Kidney (tissue), 22 donors: ENCODE measurements at places on chromosomes 2 and 18. TPM values are rescaled to one million over a fixed set of nuclear protein-coding genes. Genes with fewer than 3 reads are reported as not detected.

Gene CHPF
- polyA plus RNA-seq, result 57.3 TPM

Gene LOXL3
- polyA plus RNA-seq, result 2.4 TPM

Gene SCTR
- 7.3 TPM for polyA plus RNA-seq

Gene CHST9
- 1.5 TPM for polyA plus RNA-seq

GRCh38 chr2:204436230-204436629 is 109.0 kb upstream of the PARD3B start:
- peak; percentile 16 for DNase-seq

DNA sequence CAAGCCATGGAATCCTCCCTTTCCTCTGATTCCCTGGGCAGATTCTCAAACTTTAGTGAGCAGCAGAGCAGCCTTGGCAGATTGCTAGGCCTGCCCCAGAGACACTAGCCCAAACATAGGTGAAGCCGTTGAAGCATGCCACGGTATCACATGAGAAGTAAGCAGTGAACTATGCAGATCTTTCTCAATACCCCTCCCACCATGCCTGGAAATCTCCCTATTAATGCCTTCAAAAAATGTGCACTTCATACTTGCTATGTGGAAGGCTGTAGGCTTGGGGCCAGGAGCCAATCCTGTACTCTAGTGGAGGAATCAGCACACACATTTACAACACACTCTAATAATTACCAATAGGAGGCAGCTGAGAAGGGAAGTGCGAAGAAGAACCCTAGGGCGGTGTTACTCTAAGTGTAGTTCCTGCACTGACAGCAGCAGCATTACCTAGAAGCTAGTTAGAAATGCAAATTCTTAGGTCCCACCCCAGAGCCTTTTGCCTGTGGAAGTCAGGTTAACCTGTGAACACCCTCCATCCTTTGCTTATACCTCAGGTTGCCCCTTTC is 305.1 kb upstream of the SPRED2 start:
- DNase-seq, result no peak

DNA sequence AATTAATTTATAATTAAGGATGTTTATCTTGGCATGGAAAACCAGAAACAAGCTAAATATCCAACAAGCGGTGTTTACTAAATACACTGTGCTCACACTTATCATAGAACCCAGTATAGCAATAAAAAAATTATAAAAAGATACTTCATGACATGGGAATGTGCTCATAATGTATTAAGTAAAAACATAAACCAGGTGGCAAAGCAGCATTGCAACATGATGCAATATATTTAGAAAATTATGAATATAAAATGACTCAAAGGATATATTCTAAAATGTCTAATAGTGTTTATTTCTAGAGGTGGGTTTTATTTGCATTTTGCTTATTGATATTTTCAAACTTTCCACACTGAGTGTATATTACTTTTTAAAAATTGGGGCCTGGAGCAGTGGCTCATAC is 84.4 kb upstream of the ATL2 start:
- no peak for DNase-seq

GRCh38 chr2:125169764-125170146 is 1144.7 kb downstream of the CNTNAP5 start:
- DNase-seq, result no peak

- no peak for DNase-seq
These were observed 26.8 kb downstream of the TUBB6 start for GRCh38 chr18:12334863-12335262.

GRCh38 chr2:14567561-14567960 is 65.0 kb upstream of the LRATD1 start:
- DNase-seq, result no peak

DNA sequence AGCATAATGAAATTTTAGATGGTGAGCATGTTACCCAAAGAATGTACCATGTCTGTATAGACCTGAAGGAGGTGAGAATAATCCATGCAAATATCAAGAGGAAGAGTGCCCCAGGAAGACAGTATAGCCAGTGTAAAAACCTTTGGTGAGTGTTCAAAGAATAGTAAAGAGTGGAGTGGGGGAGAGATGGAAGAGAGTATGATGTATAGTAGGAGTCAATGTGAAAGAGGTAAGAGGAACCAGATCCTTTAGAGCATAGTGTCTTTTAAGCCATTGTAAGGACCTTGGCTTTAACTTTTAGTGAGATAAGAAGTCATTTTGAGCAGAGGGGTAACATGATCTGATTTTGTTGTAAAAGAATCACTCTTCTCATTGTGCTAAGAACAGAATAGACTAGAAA is 1052.3 kb upstream of the ZEB2 start:
- DNase-seq, result no peak

DNA sequence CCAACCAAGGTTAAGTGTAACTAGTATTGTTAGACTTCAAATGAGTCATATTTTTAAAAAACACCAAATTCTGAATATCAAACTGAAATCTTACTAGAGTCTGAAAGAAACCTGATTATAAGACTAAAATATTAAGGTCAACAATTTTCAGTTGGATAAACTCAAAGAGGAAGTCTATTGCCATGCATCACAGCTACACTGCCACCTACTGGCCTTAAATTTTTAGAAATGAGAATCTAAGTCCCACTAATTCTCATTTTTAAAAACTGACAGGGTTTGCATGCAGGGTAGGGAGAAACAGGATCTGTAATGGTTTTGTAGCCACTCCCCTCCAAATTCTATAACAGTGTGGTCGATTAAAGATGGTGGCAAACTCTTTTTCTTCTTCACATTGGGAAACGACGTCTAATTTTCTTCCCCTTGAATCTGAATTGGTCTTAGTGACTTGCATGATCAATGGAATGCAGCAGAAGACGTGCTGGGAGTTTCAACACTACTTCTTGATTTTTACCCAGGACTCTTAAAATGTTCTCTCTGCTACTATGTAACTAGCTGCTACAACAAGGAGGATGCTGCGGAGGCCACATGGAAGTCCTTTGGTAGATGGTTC is 176.1 kb upstream of the SESTD1 start:
- DNase-seq, result no peak

GRCh38 chr18:10131460-10132395 is 217.9 kb downstream of the VAPA start:
- peak; percentile 91 for DNase-seq

DNA sequence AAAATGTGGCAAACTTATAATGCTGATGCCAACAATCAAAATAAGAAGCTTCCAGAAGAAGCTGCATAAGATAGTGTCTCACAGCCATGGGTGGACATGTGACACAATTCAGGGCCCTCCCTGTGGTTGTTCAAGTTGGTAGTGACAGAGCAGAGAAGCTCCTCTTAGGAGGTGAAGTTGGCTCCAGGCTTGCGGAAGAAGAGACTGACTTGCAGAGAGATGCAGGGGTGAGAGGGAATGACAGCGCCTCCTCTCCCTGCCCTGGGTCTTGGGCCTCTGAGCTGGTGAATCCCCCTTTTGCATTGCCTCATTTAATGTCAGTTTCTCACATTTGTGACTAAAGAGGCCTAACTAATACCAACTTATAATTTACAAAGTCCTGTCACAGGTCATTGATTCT is 23.0 kb upstream of the RHOB start:
- DNase-seq, result no peak

GRCh38 chr18:47995654-47996053 is 65.2 kb upstream of the SMAD2 start:
- DNase-seq, result no peak
